ENCODE measurements at places on chromosomes 6 and 20. TPM values are rescaled to one million over a fixed set of nuclear protein-coding genes. Genes with fewer than 3 reads are reported as not detected.

DNA sequence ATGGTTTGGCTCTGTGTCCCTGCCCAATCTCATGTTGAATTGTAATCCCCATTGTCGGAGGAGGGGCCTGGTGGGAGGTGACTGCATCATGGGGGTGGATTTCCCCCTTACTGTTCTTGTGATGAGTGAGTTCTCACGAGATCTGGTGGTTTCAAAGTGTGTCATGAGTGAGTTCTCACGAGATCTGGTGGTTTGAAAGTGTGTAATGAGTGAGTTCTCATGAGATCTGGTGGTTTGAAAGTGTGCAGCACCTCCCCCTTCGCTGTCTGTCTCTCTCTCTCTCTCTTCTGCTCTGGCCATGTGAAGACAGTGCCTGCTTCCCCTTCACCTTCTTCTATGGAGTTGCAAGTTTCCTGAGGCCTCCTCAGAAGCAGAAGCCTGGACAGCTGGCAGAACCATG is 87.6 kb downstream of the MYLK4 start:
- DNase-seq: no peak

Gene RIN2
- total RNA-seq: 56.1 TPM

DNA sequence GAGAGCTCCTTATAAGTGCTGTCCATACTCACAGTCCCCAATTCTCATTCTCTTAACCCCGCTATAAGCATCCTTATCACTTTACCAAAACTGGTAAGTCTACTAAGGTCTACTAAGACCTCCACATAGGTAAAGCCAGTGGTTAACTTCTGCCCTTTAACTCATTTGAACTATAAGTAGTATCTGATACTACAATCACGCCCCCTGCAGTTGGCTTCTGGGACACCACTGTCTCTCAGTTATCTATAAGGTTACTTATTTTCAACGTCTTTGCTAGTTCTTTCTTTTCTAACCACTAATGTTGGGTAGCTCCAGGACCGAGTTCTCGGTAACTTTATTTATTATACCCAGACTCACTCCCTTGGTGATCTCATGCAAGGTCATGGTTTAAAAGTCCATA is 142.6 kb downstream of the ARHGAP18 start:
- peak; percentile 15 for DNase-seq

Gene APCDD1L
- total RNA-seq: 5.7 TPM

DNA sequence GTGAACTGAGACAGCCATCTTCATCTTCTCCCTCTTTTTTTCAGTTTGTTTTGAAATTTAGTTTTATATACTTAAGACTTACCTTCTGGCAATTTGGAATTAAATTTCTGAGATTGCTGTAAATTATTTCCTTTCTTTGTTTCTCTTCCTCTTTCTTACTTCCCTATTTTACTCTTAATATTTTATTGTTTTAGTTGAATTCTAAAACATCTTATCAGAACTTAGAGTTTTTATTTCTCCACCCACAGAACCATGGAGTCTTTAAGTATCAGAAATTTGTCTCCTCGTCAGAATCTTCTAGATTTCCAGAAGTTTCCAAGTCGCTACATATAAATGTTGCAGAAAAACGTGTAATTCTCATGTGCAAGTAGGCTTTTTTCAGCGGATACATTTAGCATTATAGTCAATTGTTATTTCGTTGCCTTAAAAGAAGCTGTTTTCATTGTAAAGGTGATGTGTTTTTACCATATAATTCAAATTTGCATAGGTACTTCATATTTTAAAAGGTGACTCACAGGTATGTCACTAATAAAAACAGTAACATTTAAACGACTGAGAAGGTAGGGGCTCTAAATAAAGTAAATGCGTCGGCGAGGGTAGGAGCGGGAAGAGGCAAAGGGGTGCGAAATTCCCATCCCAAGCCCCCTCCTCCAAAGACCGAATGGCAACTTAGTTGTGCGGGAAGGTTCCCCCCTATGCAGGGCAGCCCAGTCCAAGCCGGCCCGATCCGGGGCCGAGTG is 866 bp upstream of the MYO6 start:
- DNase-seq: no peak

DNA sequence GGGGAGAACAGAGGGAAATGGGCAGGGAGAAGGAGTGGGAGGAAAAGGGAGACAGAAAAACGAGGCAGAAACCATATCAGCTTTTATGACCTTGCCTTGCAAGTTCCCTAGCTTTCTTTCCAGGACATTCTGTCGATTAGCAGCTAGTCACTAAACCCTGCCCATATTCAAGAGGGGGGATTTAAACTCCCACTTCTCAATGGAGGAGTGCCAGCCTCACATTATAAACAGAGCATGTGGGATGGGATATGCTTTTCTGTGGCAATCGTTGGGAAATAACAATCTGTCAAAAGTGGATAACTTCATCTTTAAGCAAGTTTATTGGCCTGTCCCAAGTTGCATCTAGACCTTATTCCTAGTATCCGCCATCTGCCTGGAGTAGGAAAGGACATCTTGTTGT is 57.0 kb upstream of the TMEM170B start:
- no peak for DNase-seq

DNA sequence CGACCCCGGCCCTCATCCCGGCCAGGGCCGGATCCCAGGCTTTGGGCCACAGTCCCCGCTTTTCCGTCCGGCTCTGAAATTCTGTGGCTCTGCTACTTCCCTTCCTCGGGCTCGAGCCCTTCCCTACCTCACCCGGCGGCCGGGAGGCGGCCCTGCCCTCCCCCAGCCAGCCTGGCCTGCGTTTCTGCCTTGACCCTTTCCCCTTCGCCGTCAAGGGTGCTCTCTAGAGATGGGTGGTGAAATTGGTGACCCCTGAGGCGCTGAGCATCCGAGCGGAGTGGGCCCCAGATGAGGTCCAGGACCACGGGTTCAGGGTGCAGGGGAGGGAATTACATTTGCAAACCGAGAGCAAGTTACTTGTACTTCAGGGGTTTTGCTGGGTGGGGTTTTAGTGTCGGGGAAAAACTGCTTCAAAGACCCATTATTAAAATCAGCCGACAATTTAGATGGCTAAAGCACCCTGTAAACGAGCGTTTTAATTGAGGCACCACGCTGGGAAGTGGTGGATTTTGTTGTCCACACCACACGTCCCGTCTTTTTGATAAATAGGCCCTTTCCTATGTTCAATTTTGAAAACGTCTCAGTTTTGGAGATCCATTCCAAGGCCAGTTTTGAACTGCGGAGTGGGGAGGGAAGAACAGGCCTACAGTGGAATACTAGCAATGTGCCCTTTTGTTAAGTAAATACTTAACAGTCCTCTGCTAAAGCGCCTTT is 9.9 kb downstream of the TFAP2A start:
- DNase-seq: no peak
